ENCODE measurements at places on chromosomes 6 and 20. TPM values are rescaled to one million over a fixed set of nuclear protein-coding genes. Genes with fewer than 3 reads are reported as not detected.

The OPN5 gene
- total RNA-seq, result not detected

The NTSR1 gene
- total RNA-seq, result 0.09 TPM

The MAP3K5 gene
- total RNA-seq, result 18.9 TPM

The GTSF1L gene
- not detected for total RNA-seq

The TBX18 gene
- total RNA-seq, result 46.1 TPM

The OXT gene
- not detected for total RNA-seq

The HS3ST5 gene
- total RNA-seq, result 1.9 TPM

The TRIM40 gene
- total RNA-seq, result not detected

The PAK5 gene
- 0.18 TPM for total RNA-seq

The F13A1 gene
- total RNA-seq, result 231 TPM

The PLAGL2 gene
- 7.9 TPM for total RNA-seq

The PRDM13 gene
- not detected for total RNA-seq

The KCNG1 gene
- total RNA-seq, result 3.5 TPM

DNA sequence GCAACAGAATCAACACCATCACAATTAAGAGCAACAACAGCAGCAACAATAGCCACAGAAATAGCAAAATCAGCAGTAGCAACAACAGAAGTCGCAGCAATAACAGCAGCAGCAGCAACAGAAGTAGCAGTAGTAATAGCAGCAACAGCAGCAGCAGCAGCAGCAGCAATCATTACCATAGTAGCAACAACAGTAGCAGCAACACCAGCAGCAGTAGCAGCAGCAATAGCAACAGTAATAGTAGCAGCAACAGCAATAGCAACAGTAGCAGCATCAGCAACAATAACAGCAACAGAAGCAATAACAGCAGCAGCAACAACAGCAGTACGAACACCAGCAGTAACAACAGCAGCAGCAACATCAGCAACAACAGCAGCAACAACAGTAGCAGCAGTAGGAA, 39.8 kb downstream of the SLC22A2 start:
- DNase-seq, result no peak

- DNase-seq, result no peak
Observed at GRCh38 chr6:170004585-170005210, 253.3 kb downstream of the ERMARD start.

DNA sequence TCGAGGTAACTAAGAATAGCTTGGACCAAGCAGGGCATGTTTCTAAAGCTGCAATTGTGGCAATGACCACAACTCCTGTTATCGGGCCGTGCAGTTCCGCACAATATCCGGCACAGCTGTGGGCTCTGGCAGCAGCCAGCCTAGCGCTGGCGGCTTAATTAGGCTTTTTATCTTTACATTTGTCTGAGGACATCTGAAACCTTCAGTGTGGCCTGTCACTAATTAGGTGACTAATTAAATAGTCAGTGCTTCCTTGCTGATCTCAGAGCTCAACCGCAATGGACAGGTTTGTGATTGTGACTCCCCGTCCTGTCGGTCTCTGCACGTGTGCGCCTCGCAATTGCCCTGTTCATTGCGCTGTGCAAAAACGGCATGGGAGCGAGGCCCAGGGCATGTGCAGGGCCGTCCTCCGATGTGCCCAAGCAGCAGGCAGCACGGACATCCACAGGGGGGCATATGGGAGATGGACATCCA, 134.8 kb upstream of the INSM1 start:
- DNase-seq, result no peak

GRCh38 chr20:63969838-63970713, at the start of gene ZNF512B:
Gene ZNF512B (minus strand): TSS chr20:63969930. CDS start chr20:63967950, 1,980 bp downstream.
- peak; percentile 81 for DNase-seq

- DNase-seq, result no peak
Observed at GRCh38 chr20:10470276-10470675, 35.2 kb downstream of the SLX4IP start.

- DNase-seq, result no peak
Observed at GRCh38 chr6:137849181-137849980, 17.7 kb upstream of the TNFAIP3 start.

- no peak for DNase-seq
Observed at GRCh38 chr6:116046737-116047136, 14.0 kb downstream of the FRK start.

GRCh38 chr20:46928580-46929132, 34.0 kb downstream of the EYA2 start:
- DNase-seq, result no peak

- no peak for DNase-seq
Observed at GRCh38 chr6:98525860-98526259, 308.5 kb upstream of the POU3F2 start.

- DNase-seq, result no peak
Observed at GRCh38 chr6:140269591-140270165, 895.2 kb upstream of the CITED2 start.

DNA sequence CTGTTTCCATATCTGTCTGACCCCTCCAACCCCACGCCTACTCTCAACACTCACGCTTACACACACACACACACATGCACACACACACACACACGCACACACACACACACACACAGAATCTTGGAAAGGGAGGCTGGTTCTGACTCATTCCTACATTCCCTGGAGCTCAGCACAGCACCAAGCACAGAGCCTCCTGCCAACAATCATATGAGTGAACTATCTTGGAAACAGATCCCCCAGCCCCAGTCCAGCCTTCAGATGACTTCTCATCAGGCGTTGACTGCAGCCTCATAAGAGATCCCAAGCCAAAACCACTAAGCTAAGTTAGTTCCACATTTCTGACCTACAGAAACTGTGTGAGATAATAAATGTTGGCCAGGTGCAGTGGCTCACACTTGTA, 14.1 kb upstream of the HCK start:
- DNase-seq, result no peak

- no peak for DNase-seq
Observed at GRCh38 chr20:49276161-49276960, 1.5 kb downstream of the ZNFX1 start.

DNA sequence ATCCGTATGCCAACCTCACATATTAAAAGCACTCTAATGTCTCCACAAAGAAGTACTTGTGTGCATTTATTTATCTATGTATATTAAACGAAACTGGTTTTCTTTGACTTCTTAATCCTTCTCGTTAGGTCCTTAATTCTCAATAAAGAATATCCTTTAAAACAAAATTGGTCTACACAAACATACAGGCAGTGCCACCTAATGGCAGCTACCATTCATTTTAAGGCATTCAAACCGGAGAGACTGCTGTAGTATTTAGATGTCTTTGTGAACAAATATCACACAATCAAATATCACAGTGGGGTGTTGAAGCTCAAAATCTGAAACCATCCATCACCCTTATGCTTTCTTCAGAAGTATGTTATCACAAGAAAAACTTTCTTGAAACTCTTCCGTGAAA, 96.6 kb upstream of the IRAK1BP1 start:
- no peak for DNase-seq

DNA sequence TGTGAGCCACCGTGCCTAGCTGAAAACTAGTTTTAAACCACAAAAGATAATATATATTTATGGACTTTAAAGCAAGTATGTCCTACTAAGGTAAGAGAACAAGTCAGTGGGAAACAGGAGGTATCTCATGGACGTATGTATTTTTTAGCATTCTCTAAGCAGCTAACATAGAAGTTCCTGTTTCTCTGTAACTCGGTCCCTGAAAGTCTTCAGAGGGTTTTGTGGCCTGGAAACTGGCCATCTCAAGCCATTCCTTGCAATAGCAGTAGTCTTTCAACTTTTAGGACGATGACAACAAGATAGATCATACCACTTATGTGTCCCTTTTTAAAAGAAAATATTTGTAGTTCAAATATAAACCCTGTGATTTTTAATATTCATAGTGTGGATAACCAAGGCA, 95.6 kb upstream of the RALGAPA2 start:
- DNase-seq, result no peak

DNA sequence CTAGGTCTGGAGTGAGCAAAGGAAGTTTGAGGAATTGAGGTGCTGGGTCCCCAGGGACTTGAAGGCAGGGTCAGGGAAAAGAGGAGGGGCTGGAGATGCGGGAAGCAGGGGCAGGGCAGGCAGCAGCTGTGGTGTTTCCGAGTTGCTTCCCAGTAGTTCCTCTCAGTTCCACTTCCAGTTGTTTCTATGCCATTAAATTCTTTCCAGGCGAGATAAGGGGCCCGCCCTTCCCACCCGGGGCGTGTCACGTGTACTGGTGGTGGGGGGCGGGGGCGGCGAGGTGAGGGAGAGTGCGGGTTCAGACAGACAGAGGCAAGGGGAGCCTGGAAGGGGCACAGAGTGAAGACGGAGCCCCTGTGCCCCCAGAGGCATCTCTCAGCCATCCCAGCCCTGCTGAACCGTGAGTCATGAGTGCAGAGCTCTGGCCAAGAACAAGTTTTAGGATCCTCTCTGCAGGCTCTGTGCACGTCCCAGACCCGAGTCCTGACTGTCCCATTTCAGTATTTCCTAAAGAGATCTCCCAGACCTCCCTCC, 977 bp downstream of the TNXB start:
- peak; percentile 85 for DNase-seq

- no peak for DNase-seq
Observed at GRCh38 chr6:4611429-4612129, 164.6 kb upstream of the CDYL start.

DNA sequence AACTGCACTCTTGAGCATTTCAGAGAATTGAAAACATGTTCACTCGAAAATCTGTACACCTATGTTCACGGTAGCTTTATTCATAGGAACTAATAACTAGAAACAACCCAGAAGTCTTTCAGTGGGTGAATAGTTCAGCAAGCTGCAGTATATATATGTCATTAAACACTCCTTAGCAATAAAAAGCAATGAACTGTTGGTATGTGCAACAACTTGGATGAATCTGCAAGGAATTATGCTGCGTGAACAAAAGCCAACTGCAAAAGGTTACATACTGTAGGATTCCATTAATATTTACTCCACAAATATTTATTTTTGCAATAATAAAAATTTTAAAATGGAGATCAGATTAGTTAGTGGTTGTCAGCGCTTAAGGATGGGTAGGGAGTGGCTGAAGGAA, 22.1 kb upstream of the FKBP1A start:
- no peak for DNase-seq

DNA sequence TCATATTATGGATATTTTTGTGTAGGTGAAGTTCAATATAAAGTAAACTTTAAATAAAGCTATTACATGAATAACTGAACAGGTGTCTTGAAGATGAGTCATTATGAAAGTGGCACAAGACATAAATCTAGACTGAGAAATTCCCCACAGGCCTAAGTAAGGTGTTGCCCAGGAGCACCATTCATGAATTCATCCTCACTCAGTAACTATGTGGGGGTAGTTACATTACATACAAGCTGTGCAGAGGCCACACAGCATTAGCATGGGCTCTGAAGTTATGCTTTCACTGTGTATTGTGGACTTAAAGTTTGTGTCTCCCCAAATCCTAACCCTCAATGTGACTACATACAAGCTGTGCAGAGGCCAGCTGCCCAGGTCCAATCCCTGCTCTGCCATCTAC, 65.9 kb downstream of the BCAS1 start:
- no peak for DNase-seq

DNA sequence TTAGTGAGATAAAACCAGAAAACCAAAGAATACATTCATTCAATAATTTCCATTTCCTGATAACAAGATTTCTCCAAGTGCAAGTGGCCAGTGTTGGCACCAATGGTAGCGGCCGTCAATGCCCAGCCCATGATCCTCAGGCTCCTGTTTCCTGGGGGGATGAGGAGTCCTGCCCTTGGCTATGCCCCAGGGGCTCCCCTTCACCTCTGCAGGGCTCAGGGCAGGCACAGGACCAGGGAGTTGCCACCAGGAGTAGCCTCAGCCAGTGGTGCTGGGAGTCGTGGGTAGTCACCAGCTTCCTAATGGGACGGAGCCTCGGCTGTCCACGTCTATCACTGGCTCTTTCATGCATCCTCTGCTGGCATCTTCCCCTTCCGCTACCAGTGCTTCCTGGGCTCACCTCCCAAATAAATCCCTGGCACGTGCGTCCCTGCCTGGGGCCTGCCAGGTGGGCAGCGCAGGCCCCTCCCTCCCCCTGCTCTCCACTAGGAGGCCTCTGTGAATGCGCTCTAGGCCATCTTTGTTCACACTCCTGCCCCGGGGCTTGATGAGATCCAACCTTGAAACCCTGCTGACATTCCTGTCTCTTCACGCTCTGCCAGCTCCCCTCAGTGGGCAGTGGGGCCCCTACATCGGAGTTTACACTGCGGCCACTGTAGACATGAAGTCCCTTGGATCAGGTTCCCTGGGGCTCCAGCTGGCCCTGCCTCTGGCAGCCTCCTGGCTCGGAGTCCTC, 215.7 kb downstream of the SYNDIG1 start:
- DNase-seq, result peak; percentile 25

DNA sequence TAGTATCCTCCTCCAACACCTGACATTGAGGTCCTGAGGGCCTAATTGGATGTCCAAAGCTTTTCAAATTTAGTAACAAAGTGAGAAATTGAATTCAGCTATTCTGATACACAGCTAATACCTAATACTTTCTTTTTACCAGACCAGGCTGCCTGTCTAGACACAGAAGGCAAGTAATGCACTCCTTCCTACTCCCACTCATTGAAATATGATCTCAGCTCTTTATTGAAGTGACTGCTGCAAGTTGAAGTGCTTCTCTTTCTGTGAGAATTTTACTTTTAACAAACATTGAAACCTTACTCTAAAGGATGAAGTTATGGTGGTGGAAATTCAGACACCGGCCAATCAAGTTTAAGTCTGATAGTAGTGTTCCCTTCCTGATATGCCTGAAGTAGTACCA, 90.8 kb upstream of the OGFRL1 start:
- no peak for DNase-seq

- peak; percentile 54 for DNase-seq
Observed at GRCh38 chr20:44056010-44056698, 130.8 kb downstream of the JPH2 start.

GRCh38 chr6:148866657-148867268, 119.9 kb downstream of the UST start:
- no peak for DNase-seq

DNA sequence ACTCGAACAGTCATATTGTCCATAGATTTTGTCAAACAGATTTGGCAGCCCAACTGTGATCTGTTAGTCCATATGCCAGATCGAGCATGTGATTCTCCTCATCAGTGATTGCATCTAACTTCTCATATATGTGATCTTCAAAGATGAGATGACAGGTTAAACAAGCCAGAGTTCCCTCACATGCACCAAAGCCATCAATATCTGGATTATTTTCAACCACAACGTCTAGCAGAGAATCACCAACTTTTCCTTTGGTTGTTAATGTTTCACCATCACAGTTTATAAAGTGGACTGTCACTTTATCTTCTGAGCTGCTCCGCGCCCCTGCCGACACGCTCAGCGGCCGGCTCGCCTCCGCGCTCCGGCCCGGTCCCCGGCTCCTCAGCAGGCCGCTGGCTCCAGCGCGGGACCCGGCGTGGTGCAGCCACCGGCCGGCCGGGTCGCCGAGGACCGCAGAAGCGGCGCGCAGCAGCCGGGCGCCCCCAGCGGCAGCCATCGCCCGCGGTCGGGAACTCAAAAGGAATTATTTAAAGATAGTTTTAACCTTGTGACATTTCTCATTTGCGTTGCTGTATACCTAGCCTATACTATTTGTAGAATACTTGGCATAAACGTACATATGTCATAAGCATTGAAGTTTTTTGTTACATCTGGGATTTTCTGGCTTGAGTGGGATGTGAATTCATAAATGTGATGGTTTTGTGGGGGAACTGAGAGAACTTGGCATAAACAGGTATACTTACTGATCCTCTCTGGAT, 40.1 kb upstream of the DYNLRB1 start:
- peak; percentile 72 for DNase-seq

All from sciatic nerve (tissue), 2 donors.